ENCODE measurements at places on chromosomes 13 and 19.

GRCh38 chr19:10271543-10272086, 695 bp downstream of the ICAM1 start:
- no peak for DNase-seq

GRCh38 chr19:13099073-13099999, 3.3 kb downstream of the LYL1 start:
- DNase-seq: peak; percentile 64

DNA sequence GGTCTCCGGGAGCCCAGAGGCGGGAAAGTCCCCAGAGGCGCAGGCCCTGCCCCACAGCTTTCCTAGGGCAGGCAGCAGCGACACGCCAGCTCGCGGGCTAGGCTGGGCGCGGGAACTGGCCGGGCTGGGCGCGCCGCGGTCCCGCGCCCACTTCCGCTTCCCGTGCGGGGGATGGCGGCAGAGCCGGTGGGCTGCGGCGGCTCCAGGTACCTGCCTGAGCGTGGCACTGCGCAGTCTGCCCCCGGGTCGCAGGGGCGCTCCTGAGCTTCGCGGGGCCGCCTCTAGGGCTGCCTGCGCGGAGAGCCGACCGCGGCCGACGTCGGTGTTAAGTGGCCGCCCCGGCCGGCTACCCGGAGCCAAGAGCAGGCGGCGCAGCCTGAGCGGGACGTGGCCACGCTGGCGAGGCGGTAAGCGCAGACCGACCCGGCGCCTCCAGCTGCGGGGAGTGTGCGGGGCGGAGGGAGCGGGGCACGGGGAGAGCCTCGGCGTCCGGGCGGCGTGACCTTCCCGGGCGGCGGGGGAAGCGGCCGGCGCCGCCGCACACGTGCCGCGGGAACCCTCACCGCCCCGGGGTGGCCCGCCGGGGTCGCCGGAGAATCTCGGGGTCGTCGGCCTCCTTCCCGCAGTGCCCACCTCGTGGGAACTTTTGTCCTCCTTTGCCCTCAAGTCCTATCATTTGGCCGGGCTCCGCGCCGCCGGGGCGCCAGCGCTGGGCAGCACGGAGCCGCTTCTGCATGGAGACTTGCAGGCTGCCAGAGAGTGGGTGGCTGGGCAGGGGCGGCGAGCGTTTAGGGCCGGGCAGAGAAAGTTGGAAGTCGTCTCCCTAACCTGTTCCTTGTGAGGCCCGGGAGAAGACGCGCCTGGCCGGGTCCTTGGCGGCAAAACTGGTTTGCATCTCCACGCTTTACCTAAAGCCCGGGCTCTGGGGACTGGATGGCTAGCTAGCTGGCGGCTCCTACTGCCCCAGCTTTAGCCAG, 31.4 kb upstream of the MPHOSPH8 start:
- DNase-seq: no peak

DNA sequence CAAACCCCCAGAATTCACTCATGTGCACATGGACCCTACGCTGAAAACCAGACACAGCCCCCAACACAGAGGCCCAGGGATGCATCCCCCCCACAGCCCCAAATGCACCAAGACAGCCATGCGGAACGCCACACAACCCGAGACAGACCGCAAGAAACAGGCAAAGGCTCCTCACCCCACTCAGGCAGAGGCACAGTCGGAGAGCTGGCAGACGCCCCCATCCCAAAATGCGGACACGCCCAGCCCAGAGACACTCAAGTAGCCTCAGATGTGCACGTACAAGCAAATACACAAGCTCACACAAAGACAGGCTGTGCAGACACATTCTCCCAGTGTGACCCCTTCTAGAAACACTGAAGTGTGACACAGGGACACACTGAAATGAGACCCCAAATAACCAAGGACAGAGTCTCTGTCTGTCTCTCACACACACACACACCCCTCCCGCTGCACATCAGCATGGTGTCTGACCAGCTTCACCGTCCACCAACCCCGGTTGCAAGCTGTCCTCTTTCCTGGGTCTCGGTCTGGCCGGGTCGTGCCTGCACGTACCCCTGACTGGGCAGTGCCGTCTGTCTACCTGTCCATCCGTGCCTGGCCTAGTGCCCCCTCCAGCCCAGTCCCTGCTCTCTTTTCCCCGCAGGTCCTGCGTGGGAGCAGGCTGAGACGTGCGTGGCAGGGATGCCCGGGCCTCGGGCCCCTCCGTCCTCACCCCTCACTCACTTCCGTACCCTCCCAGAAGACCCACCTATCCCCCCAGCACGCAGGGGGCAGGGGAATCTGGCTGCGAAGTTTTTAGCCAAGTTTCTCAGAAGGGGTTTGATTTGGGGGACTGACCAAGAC, 16.1 kb downstream of the ERFL start:
- no peak for DNase-seq

- DNase-seq: no peak
Observed at GRCh38 chr19:35055715-35056179, 14.2 kb downstream of the HPN start.

DNA sequence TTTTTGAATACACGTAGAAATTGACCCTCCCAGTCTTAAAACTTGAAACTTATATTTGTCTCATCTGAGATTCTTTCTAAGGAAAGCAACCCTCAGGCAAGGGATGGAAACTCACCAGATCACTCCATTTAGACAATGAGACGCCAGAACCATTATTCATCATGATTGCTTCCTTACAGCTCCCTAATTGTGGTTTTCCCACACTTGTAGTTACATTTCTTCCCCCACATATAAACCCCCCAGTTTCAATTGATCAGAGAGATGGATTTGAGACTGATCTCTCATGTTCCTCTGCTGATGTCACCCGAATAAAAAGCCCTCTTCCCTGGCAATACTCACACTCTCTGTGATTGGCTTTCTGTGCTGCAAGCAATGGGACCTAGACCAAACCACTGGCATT, 197.9 kb upstream of the STARD13 start:
- DNase-seq: no peak

Data from activated CD8-positive, alpha-beta memory T cell treated with anti-CD3 and anti-CD28 coated beads for 1 hour (primary cell).